ENCODE measurements at places on chromosomes 4 and X.

GRCh38 chrX:153669174-153669890 is 4.3 kb downstream of the PNCK start:
- no peaks in the 10 kb centered on the region for H3K4me1 ChIP-seq
- no peak overlapping the region for H3K4me3 ChIP-seq
- H3K27ac ChIP-seq: no peak overlapping the region
- DNase-seq: no peak

DNA sequence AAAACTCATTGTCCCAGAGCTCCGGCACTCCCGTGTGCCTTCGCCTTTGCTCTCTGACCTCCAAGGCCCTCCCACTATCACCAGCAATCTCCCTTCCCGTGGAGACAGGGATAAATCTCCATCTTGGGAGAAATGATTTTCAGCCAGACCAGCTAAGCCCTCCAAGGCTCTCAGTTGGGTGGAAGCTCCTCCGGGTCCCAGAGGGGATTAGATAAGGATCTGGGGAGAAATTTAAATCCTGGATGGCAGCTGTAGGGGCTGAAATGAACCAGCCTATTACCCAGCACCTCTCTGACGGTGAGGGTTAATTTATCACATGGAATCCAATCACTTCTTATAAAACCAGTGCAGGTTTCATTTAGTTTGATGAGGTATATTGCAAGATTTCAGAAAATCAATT is 366.2 kb downstream of the FBXW7 start:
- H3K36me3 ChIP-seq: no peaks in the 10 kb centered on the region
- H3K27me3 ChIP-seq: no peaks in the 10 kb centered on the region
- no peak overlapping the region for H3K27ac ChIP-seq
- H3K4me3 ChIP-seq: no peak overlapping the region
- DNase-seq: no peak

DNA sequence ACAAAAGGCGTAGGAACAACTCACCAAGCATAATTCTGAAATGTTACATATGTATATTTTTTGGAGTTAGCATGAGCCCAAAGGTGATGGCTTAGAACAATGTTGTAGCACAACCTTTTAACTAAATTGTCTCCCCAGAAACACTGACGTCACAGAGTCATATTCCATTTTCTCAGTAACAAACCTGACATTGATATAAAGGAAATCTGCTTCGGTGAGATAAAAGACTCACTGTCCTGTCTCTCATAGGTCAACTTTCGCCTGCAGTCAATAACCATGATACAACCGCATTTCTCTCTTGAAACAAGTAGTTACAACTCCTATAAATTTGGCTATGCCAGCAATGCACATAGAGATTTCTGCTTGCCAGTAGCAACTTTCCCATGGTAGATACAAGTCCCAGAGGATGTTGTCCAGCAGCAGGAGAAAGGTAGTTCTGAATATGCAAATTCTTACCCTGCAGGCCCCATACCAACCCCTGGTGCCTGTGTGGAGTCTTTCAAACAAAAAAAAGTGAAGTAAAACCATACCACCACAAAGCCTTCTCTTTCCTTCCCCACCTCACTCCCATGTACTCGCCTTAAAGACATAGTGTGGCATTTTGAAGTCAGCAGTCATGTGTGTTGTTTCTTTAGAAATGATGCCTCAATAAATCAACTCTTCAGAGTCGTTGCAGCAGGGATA is 47.9 kb downstream of the MTM1 start:
- no peak for DNase-seq
- no peaks in the 10 kb centered on the region for H3K27me3 ChIP-seq
- H3K4me3 ChIP-seq: no peak overlapping the region
- no peak overlapping the region for H3K27ac ChIP-seq

GRCh38 chr4:96776920-96777527 is 937.1 kb downstream of the PDHA2 start:
- H3K36me3 ChIP-seq: no peaks in the 10 kb centered on the region
- no peaks in the 10 kb centered on the region for H3K4me1 ChIP-seq

DNA sequence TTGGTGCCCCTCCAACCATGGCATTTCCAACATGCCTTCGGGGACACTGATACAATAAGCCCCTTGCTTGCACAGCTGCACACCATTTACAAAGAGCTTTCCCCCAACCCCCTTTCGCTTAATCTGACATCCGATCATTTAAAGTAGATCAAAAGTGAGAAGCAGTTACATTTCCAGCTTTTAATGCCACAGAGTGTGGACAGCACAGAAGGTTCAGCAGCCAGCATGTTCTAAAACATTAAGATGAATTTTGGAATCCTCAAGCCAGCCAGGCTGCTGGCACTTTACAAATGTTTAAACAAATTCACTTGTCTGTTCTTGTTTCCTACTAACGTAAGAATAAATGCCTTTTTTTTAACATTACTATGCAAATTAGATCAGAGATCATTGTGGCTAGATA is 284.4 kb upstream of the LDB2 start:
- no peak for DNase-seq
- no peaks in the 10 kb centered on the region for H3K36me3 ChIP-seq
- H3K4me1 ChIP-seq: no peaks in the 10 kb centered on the region
- H3K27me3 ChIP-seq: no peaks in the 10 kb centered on the region
- no peak overlapping the region for H3K4me3 ChIP-seq

DNA sequence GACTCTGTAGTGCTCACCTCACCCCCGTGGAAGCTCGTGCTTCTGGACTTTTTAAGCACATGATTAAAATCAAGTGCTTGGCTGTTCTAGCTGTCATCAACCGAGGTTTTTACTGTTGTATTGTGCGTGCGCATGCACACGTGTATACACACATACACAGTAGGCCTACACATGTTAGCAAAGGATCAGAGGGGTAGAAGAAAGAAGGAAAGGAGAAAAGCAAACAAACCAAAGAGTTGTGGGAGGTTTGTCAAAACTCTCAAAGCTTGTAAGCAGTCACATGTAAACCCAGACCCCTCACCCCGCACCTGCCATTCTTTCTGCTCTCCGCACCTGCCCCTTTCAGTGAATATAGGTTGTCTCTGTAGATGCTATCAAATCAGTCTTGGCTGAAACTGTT is 311.8 kb downstream of the HS3ST1 start:
- no peaks in the 10 kb centered on the region for H3K27me3 ChIP-seq
- H3K4me3 ChIP-seq: no peak overlapping the region
- no peak for DNase-seq
- no peaks in the 10 kb centered on the region for H3K36me3 ChIP-seq
- no peaks in the 10 kb centered on the region for H3K4me1 ChIP-seq

DNA sequence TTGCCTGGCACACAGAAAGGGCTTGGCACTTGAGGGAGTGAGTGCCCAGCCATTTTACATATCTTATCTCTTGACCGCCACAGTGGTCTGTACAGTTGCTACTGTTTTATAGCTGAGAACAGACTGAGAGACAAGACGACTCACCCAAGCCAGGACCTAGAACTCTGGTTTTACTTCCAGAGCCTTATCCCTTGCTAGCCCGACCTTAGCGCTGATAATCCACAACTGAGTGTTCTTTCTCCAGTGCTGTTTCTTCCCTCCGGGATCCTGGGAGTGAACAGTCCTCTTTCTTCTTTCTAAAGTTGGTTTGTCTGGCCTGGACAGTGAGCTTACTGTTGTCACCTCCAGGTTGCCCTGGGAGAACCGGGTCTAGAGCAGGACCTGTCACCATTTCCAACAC is 52.5 kb upstream of the TADA2B start:
- no peak overlapping the region for H3K27ac ChIP-seq
- peaks cover 52% of the 10 kb centered on the region for H3K4me1 ChIP-seq
- H3K36me3 ChIP-seq: no peaks in the 10 kb centered on the region

- H3K4me1 ChIP-seq: peaks cover 10% of the 10 kb centered on the region
- no peaks in the 10 kb centered on the region for H3K36me3 ChIP-seq
- H3K27ac ChIP-seq: peak overlapping the region; percentile 48
- no peak for DNase-seq
Measured at GRCh38 chr4:87853108-87853507, 20.3 kb downstream of the MEPE start.

- no peaks in the 10 kb centered on the region for H3K27me3 ChIP-seq
- no peak for DNase-seq
- no peaks in the 10 kb centered on the region for H3K4me1 ChIP-seq
- H3K27ac ChIP-seq: no peak overlapping the region
- no peak overlapping the region for H3K4me3 ChIP-seq
Measured at GRCh38 chr4:56222514-56222913, 164.8 kb downstream of the AASDH start.

DNA sequence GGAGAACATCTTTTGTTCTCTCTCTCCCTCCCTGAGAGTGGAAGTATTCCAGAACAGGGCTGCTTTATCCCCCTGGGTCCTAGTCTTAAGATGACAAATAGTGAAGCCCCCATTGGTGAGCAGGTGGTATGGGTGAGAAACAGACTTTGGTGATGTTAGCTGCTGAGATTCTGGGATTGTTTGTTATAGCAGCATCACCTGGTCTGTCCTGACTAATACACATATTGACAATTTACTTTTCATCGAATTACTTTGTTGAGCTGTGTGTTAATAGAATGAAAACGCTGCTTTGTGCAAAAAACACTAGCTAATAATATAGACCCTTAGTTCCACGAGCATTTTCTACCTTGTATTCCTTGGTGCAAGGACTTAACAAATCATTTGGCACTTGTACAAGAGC is 133.5 kb downstream of the ASMT start:
- no peak overlapping the region for H3K27ac ChIP-seq
- no peaks in the 10 kb centered on the region for H3K36me3 ChIP-seq
- H3K4me3 ChIP-seq: no peak overlapping the region
- no peaks in the 10 kb centered on the region for H3K4me1 ChIP-seq

DNA sequence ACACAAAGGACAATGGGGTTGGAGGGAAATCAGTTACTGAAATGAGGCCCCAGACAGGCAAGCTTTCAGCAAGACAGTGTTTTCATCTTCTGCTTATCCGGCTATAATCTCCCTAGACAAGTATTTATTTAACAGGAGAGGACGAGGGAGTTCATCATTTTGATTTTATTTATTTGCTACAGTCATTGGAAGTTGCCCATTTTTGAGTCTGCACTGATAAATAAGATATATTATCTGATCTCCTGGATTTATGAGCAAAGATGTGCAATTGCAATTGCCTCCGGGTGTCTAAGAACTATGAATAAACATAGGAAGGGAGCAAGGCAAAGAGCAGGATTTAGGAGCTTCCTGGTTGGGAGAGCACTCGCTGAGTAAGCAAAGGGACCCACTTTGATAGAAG is 263.2 kb upstream of the EDA2R start:
- H3K36me3 ChIP-seq: no peaks in the 10 kb centered on the region
- H3K4me3 ChIP-seq: no peak overlapping the region
- H3K4me1 ChIP-seq: no peaks in the 10 kb centered on the region

- peak overlapping the region; percentile 53 for H3K27ac ChIP-seq
- H3K4me3 ChIP-seq: no peak overlapping the region
- H3K36me3 ChIP-seq: no peaks in the 10 kb centered on the region
- H3K27me3 ChIP-seq: no peaks in the 10 kb centered on the region
- no peak for DNase-seq
- H3K4me1 ChIP-seq: peaks cover 5% of the 10 kb centered on the region
Measured at GRCh38 chr4:16231570-16232245, 5.4 kb upstream of the TAPT1 start.
